T1000 (cell line): ENCODE measurements at places on chromosomes 6 and 20.

GRCh38 chr6:142732790-142733189 is 212.2 kb downstream of the HIVEP2 start:
- DNase-seq = no peak

- no peak for DNase-seq
Measured at GRCh38 chr6:80553071-80553740, 446.7 kb downstream of the BCKDHB start.

DNA sequence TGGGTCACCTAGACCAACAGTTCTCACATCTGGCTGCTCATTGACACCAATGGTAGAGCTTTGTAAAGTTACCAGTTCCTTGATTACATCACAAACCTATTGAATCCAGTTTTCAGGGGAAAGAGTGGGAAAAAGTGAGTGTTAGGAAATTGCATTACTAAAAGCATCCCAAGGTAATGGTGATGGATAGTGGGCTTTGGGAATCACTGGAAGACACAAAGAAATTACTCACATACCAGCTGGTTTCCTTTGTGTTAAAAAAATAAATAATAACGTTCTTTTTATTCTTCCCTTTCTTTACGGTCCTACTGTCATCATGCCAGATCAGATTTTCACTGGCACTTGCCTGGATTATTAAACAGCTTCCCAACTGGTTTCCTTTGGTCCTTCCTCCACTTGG is 370.7 kb downstream of the RFPL4B start:
- no peak for DNase-seq

- DNase-seq = no peak
Measured at GRCh38 chr6:20393297-20393696, 8.4 kb upstream of the E2F3 start.

DNA sequence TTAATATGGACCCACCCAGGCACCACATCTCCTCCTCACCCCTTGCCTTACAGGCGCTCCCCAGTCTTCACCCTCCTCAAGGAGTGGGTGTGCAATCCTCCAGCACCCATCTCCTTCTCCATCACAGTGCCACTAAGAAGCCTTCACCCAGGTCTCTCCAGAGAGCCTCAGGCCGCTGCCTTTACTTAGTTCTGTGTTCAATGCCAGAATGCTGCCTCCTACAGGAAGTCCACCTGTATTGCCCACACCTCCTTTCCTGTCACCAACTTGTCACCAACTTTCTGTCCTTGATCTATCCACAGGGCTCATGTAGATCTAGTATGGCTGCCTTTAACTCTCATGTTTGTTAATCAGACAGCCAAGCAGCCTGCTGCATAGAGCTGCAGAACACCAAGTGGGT is 586 bp upstream of the LST1 start:
- no peak for DNase-seq

DNA sequence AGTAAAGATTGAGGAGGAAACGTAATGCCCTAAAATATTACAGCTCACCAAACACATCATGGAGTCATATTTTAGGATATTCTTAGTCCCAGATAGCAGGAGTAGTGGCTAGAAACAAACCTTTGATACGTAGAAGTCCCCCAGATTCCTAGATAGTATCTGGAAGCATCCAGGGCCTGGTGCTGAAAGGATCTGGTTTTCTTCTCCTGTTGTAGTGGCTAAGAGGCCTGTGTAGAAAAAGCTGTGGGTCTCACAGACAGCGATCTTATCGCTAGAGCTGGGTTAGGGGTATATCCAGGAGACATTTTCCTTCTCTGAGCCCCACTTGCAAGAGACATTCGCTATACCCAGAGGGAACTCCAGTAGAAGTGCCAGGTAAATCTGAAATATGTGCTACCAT is 139.9 kb downstream of the KCNQ5 start:
- DNase-seq = no peak

DNA sequence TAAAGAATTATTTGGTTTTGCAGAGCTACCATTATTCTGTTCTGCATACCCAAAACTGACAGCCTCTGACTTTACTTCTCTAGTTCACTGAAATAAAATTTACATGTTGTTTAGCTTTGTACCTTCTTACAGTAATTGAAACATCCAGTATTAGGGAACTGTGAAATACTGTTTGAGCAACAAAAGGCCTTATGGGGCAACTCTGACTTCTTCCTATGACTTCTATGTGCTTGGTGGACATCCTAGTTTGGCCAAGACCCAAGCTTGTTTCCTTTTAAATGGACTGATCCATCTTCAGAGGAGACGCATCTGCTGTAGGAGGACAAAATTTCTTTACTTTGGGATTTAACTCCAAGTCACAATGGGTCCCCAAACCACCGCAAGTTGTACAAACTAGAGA is 44.7 kb downstream of the NR2E1 start:
- no peak for DNase-seq

DNA sequence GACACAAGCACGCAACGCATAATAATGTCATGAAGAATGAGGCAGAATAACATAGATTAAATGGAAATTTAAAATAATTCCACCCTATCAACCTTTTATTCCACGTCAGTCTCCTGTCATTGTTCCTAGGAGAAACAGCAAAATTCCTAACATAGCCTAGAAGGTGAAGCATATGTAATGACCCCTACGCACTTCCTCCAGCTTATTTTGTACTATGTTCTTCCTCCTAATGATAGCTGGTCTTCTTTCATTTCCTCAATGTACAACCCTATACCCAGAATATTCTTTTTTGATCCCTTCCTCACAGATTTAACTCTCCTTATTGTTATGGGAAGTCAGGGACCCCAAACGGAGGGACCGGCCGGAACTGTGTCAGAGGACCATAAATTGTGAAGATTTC is 122.0 kb upstream of the CARMIL1 start:
- DNase-seq = no peak

DNA sequence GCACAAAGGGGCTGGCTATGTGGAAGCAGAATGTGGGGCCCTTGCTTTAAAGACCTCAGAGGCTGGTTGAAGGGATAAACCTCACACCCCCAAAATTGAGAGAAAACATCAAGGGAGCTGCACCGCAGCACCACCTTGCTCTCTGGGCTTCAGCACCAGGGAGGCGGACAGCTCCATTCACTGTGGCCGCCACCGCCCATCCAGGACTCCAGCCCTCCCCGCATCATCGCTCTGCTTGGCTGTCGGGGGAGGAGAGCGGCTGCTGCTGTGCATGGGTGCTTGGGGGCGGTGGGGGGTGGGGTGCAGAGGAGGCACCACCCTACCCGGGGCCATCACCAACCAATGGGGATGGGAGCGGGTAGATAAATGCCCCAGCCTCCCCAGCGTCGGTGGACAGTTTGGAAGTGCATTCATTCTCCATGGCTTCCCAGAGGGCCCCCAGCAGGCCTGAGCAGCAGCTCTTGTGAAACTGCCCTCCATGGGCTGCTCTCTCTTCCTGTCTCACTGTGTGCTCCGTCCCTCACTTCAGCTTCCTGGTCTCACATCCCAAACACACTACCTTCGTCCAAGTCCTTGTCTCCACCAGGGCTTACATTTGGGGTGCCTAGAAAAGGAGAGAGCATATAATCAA is 75.7 kb upstream of the BHLHE23 start:
- no peak for DNase-seq

DNA sequence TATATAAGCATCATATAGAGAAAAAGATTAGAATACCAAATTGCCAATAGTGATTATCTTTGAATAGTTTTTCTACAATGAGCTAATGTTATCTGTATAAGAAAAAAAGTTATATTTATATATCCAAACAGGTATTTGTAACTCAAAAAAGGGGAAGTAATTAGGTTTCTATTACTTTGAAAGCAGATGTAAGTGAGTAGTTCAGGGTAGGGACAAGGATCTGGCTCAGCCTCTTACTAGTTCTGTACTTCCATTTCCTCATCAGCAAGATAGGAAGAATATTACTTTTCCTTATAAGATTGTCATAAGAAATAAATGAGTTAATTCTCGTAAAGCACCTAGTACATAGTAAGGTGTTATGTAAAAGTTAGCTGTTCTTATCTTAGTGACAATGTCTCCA is 32.2 kb downstream of the AHI1 start:
- no peak for DNase-seq

DNA sequence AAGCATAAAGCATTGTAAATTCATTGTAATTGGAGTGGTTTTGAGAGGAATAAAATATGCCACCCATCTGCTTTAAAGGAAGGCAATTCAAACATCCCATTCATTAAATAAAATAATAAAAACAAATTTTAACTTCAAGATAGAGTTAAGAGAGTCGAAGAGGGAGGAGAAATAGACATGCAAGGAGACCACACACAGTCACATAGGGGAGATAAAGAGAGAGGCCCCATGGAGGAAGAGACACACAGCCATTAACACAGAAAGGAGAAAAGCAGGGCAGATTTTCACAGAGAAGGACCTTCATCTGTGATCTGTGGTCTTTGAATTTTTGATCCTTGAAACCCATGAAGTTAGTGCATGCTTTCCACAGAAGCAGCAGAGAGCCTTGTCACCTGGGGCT is 214.3 kb upstream of the TCF21 start:
- DNase-seq = no peak

GRCh38 chr6:124956018-124956417 is 6.2 kb upstream of the RNF217 start:
- DNase-seq = no peak

DNA sequence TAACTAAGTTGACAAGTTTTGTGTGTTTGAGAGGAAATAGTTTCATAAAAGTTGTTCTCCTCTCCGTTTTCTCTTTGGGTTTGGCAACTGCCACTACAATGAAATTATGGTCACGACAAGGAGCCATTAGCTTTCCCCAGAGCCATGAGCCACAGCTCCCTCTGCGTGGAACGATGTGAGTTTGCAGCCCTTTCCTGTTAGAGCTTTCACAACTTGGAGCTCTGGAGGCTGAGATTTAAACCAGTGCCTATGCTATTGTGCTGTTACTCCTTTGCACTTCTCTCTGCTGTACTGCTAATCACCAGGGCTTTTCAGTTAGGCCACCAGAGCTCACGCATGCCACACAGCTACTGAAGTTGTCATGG is 29.3 kb upstream of the TXNDC5 start:
- DNase-seq = no peak

GRCh38 chr20:45157962-45158361 is 16.7 kb upstream of the PI3 start:
- DNase-seq = no peak

- DNase-seq = no peak
Measured at GRCh38 chr6:28988536-28989311, 16.4 kb downstream of the ZNF311 start.

GRCh38 chr6:26330859-26331217 is 34.2 kb upstream of the BTN3A2 start:
- no peak for DNase-seq

DNA sequence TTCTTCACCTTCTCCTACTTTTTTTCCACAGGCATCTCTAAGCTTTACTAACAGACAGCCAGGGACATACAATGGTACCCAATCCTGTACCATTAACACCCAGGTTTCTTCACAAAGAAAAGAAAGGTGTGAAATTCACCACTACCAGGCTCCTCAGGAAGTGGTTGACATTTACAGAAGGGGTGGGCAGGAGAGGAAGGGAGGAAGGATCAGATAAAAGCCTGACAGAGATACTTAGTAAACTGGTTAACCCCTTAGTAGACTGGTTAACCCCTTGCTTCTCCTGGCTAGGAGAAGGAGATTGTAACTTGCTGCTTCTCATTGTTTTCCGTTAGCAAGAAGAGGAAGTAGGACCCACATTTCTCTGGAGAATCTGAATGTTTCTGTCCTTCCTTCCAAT is 7.2 kb downstream of the SAMD3 start:
- DNase-seq = no peak

GRCh38 chr6:170011204-170012036 is 260.0 kb downstream of the ERMARD start:
- no peak for DNase-seq

- DNase-seq = no peak
Measured at GRCh38 chr6:1081551-1082284, 230.2 kb upstream of the FOXQ1 start.

DNA sequence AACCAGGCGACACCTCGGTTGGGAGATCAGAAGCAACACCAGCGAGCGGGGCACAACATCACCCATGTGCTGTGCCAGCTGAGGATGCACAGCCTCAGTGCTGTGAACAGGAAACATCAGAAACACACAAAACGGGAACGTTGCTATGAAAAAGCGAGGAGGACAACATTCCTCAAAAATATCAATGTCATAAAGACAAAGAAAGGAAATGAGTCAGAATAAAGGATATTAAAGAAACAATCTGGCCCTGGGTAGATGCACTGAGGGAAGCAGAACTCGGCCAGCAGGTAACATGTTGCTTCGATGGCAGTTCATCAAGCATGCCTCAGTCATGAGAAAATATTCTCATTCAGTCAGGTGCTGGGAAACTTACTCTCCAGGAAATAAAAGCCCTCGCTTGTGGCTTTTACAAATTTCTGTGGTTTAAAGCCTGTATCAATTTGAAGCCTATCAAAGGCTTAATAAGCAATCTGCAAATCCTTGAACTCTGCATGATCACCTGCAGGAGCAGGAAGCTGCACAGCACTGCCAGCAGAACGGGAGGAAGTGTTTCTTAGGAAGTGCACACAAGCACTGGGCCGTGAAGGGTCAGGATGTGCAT is 77.5 kb downstream of the GINS1 start:
- no peak for DNase-seq

- DNase-seq = no peak
Measured at GRCh38 chr20:50387218-50387995, 122.8 kb upstream of the PTPN1 start.
